Mammary epithelial cell (primary cell): ENCODE measurements at places on chromosomes 1 and 21. TPM values are rescaled to one million over a fixed set of nuclear protein-coding genes. Genes with fewer than 3 reads are reported as not detected.
A peak's percentile ranks its signal among the peaks of the same experiment; 100 is the strongest.

Gene RIMKLA
- polyA plus RNA-seq: 0.03 TPM

Gene HSD3B1
- 0.07 TPM for polyA plus RNA-seq

Gene C1orf141
- polyA plus RNA-seq: not detected

Gene KRTAP12-2
- polyA plus RNA-seq: not detected

Gene LCE3D
- 0.58 TPM for polyA plus RNA-seq

Gene LMOD1
- polyA plus RNA-seq: not detected

Gene OR2L5
- not detected for polyA plus RNA-seq

Gene SH2D1B
- polyA plus RNA-seq: 0.05 TPM

Gene CFAP74
- polyA plus RNA-seq: not detected

DNA sequence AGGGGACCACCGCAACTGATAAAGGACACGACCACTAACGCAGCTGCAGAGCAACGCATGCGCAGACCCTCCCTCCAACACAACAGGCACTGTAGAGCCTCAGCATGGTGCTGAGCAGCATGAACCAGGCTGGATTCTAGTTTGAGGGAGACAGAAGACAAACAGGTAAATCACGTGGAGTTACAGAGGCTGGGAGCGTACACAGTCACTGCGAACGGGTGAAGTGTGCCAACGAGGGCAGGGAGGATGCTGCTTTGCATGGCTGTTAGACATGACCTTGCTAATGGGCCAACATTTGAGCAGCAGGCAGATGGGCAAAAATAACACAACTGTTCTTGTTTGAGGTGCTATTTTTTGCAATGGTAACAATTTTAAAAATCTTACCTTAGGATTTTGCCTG, 55.2 kb upstream of the NADK start:
- no peak for DNase-seq

- DNase-seq: no peak
Observed at GRCh38 chr1:113255038-113255719, 135.1 kb upstream of the MAGI3 start.

DNA sequence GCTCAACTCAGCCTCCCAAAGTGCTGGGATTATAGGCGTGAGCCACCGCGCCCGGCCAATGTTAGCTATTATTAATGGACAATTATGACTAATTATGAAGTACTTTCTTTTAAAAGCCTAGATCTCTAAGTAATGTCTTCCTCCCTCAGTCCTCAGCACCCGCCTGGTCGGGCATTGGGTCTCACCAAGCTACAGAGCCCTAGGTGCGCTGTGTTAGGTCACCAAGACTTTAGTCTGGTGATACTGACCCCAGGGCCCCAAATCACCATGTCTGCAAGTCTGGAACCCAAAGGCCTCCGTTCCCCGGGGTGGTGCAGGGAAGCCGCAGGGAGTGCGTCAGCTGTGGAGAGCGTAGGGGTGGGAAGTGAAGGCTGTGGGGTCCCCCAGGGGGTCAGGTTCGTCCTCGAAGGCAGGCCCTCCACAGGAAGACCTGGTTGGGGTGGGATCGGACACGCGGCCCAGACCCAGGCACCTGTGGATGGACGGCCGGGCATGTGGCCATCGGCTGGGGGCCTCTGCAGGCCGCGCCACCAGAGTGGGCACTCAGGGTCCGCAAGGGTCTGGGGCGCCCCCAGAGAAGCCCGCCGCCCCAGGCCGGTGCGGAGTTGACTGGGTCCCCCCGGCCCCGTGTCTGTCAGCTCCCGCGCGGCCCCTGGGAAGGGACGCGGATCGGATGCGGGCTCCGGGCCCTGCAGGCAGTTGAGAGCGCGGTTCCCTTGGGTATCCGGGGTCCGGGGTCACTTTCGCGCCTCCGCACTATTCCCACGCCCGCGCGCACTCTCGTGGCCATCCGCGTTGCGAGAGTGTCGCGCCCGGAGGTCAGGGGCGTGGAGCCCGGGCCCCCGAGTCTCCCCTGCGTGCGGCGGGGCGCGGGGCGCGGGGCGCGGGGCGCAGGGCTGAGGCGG, 710 bp upstream of the PDXK start:
- no peak for DNase-seq

GRCh38 chr1:23908453-23909341, 4.5 kb downstream of the CNR2 start:
- no peak for DNase-seq

- peak; percentile 95 for DNase-seq
Observed at GRCh38 chr1:21869620-21870121, 57.6 kb downstream of the LDLRAD2 start.

DNA sequence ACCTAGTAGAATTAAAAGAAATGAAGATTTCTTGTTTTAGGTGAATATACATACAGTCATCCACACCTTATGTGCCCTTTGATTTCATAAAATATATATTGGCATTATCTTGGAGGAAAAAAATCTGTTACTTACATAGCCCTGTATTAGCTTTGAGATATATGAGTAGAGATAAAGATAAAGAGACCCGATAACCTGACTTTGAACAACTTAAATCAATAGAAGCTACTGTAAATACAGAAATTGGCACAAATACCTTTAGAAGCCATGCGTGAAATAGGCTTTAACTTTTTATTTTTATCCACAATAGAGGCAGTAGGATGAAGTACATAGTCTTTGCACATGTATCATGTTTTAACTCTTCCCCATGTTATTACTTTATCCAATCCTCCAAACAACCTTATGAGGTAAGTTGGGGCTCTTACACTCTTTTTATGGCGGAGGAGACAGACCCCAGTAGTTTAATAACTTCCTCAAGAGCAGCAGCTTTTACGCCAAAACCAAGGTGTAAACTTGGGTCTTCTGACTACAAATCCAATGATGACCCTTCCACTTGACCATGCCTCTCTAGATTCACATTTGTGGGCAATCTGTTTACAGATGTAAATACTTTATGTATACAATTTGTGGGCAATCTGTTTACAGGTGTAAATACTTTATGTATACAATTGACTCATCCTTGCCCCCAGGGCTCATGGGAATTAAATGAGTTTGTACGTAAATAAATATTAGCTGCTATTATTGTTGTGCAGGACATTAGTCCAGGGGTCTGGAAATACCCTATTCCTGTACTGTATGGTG, 2.1 kb downstream of the CD55 start:
- no peak for DNase-seq

DNA sequence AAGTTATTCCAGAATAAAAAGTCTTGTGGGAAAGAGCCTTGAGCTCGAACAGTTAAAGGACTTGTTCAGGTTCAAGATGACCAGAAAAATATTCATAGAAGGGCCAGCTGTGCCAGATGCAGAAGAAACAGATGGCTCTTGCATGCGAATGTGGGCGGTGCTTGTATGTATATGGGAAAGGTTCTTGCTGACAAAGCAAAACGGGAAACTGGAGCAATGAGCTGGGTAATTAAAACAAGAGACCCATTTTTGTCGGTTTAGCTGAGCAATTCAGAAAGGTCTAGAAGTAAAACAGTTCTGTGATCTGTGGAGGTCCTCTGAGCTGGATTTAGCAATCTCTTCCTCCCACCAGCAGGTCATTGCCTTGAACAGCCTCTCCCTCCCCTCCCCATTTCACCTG, 107.2 kb upstream of the MARK1 start:
- DNase-seq: no peak

GRCh38 chr1:33277488-33278084, 21.3 kb downstream of the ZNF362 start:
- DNase-seq: no peak

- DNase-seq: no peak
Observed at GRCh38 chr21:29481081-29481480, 182.4 kb downstream of the BACH1 start.

DNA sequence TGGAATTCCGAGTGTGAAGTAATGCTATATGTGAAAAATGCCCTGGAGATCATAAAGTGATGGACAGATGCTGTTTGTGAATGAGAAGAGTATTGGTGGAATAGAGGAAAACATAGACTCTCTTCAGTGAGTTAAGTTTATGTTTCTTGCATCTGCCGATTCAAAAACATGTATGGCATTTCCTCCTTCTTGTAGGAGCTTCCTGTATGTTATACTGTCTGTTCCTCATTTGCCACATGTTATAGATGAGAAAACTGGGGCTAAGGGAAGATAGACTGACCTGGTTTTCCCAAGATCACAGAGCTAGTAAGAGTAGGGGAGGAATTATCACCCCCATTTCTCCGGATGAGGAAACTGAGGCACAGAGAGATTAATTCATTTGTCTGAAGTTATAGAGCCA, 41.1 kb upstream of the IL20 start:
- DNase-seq: no peak

GRCh38 chr1:47624531-47624930, 186.7 kb downstream of the FOXD2 start:
- peak; percentile 10 for DNase-seq

DNA sequence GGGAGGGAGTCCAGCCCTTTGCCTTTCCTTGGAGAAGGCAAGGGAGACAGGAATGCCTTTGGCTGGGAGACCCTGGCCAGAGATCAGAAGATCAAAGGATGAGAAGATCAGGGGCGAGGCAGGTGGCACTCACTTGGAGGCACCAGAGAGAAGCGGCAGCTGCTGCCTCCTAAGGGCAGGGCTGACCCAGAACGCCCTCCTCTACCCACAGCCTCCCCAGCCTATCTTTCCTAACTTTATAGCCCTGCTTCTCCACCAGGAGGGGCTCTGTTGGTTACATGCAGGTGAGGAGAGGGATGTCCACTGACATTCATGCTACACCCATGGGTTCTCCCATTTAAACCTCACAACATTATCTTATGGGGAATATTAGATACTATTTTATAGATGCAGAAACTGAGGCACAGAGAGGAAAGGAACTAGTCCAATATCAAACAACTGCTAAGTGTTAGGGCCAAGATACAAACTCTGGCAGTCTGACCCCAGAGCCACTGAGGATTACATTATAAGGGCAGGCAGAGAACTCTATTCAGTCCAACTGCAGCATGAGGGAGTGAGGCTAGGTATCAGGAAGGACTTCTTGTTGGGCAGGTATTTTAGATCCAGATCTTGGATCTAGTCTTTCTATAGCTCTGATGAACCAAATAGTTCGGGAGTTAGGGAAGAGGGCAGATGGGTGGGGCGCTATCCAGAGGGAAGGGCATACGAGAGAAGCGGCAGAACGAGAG, 19.9 kb downstream of the LGR6 start:
- DNase-seq: no peak

DNA sequence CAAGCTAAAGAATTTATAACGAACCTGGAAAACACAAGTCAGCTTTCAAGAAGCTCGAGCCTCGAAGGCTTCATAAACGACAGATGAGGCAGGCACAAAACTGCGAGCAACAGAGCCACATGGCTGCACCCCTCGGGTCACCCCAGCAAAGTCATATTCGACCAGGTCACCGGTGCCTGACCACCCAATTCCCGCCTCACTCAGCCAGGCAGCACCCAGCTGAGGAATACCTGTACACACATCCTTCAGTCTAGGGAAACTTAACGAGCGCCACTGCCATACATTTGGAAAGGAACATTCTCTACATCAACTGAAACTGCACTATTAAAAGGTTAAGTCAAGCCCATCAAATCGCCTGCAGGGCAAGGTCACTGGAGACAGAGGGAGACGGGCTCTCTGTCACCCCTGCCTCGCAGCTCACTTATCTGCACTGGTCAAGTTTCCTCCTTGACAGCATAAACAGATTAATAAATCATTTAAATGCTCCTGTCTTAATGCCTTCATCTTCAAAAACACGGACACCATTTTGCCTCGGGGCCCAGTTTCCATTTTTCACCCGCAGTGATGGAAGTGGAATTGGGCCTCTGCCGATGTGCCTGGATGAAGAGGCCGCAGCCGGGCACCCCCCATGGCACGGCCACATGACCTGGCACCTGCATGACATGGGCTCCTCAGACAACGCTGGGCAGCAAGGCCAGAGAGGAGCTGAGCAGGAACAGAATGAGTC, 20.6 kb downstream of the NPHP4 start:
- no peak for DNase-seq

DNA sequence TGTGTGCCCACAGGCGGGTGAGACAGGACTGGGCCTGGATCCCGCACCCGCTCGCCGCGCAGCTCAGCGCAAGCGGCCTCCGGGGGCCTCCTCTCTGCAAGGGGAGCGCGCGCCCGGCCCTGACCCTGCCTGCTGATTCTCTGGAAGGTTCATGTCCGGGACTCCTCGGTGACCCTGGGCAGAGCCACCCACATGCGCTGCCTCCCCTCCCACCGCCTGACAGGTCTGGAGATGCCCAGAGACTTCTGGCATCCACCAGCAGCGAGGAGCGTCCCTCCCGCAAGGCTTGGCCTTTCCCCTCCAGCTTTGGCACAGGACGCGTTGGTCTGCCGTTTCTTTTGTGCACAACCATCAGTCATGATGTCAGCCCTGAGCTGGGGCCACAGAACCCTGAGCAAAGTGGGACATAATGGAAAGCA, 42.0 kb upstream of the COL6A2 start:
- DNase-seq: no peak

GRCh38 chr1:216379441-216379840, 43.8 kb downstream of the USH2A start:
- DNase-seq: no peak

DNA sequence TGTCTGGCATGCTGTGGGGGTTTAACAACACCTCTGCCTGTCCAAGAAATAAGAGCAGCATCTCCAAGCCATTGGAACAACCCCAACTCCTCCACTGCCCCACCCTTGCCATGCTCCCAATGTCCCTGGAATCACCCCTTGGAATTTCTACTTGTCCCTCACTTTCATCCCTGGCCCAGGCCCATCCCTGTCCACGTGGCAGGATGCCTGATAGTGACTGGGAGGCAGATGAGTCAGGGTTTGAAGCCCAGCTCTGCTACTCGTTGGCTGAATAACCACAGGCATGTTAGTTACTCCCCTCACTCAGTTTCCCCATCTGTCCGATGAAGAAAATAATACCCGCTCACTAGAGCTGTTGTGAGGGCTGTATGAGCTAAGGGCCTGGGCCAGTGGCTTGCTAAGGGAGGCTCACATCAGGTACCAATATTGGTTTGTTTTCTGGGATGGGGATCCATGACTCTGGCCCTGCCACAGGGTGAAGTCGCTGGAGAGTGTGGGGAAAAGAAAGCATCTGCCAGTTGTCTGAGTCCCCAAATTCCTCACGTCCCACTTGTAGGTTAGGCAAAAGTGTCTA, 99.4 kb upstream of the TLR5 start:
- DNase-seq: no peak

GRCh38 chr21:38646213-38646837, 148.0 kb upstream of the ERG start:
- DNase-seq: peak; percentile 98
